ENCODE measurements at places on chromosomes 3 and 15.

- no peak for DNase-seq
These were observed 69.4 kb upstream of the FOXP1 start for GRCh38 chr3:71652781-71653413.

GRCh38 chr15:83092309-83092976, 15.0 kb upstream of the TM6SF1 start:
- no peak for DNase-seq

DNA sequence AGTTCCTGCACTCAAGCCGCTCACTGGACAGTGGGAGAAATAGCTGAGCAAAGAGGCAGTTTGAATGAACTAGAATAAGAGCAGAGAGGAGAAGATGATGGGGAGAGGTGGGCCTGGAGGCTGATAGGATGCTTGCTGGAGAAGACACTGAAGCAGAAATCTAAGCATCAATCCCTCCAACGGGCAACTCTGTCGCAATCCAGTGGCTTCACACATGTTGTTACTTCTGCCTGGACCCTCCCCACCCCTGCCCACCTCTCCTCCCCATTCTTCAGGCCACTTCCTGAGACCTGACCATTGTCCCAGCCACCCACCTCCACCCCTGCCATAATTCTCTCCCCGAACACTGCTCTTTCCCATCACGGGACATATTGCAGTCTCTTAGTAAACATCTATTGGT, 76.0 kb downstream of the SRGAP3 start:
- no peak for DNase-seq

- no peak for DNase-seq
These were observed 2.1 kb upstream of the RFT1 start for GRCh38 chr3:53132347-53132746.

DNA sequence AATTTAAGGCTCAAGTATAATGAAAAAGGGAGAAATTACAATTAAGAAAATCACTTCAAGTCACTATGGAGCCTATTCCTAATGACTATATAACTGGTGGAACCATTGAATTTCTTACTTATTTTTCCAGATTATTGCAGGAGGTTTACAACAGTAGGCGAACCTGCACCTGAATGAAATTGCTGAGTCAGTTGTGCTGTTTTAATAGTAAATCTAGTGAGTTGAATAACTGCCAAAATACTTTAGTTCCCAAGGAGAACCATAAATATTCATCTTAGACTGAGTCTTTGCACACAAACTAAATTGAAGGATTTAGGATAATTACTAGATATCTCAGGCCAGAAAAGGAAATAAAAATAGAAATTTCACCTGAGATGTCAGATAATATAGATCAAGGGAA, 1052.8 kb downstream of the NAALADL2 start:
- no peak for DNase-seq

All from T-helper 22 cell (primary cell).